Aorta (tissue), 5 donors: ENCODE measurements at places on chromosomes 12 and 14. TPM values are rescaled to one million over a fixed set of nuclear protein-coding genes. Genes with fewer than 3 reads are reported as not detected.

TCL1B gene
- not detected for polyA plus RNA-seq

CFAP251 gene
- polyA plus RNA-seq, result 0.88 TPM

TAS2R7 gene
- polyA plus RNA-seq, result not detected

NOP9 gene
- polyA plus RNA-seq, result 10.8 TPM

DDN gene
- polyA plus RNA-seq, result 0.50 TPM
